ENCODE measurements at places on chromosomes 6 and 20.

DNA sequence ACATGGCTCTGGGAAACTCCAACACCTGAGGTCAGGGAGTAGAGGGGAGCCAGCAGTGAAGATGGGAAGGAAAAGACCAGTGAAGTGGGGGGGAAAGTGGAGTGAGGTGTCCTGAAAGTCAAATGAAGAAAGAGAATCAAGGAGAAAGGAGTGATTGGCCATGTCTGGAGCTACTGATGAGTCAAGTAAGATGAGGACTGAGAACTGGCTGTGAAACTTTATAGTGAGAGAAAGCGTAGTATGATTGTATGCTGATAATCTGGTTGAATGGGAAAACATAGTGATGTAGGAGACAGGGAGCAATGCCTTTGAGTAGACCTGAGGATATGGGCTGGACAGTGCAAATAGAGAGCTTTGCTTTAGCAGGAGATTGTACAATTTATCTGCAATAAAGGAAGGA lies 183.6 kb upstream of the GMDS start:
- H3K36me3 ChIP-seq = no peaks in the 10 kb centered on the region
- H3K27me3 ChIP-seq = no peaks in the 10 kb centered on the region
- no peaks in the 10 kb centered on the region for H3K4me1 ChIP-seq
- no peak for DNase-seq
- no peak overlapping the region for H3K27ac ChIP-seq

GRCh38 chr20:1888796-1889463 lies 6.3 kb upstream of the SIRPA start:
- H3K27me3 ChIP-seq = no peaks in the 10 kb centered on the region
- no peak overlapping the region for H3K4me3 ChIP-seq
- no peak for DNase-seq
- H3K4me1 ChIP-seq = no peaks in the 10 kb centered on the region

DNA sequence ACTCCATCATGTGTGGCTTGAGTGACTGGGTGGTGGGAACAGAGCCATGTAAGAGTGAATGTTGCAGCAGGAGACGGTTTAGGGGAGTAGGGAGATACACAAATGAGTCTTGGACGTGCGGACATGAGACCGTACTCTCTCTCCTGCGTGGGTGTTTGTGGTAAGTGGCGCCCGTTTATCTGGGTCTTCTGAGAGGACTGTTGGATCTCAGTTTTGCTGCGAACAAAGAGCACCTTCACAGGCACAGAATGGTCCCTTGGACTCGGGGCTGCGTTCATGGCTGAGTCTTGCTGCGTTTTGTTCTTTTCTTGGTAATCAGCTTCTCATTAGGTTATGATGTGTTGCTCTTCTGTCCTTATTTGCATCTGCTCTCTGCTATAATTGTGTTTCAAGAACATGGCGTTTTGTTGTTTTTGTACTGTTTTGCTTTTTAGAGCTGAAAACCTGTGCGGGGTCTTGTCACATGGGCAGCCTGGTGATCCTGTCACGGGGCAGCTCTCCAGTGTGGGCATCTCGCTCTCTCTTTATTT lies 28.5 kb downstream of the STK35 start:
- peaks cover 9% of the 10 kb centered on the region for H3K4me1 ChIP-seq
- no peaks in the 10 kb centered on the region for H3K36me3 ChIP-seq
- H3K27ac ChIP-seq = no peak overlapping the region
- DNase-seq = no peak
- H3K27me3 ChIP-seq = no peaks in the 10 kb centered on the region
- H3K4me3 ChIP-seq = no peak overlapping the region

GRCh38 chr6:146917182-146917581 lies 287.0 kb upstream of the STXBP5 start:
- no peaks in the 10 kb centered on the region for H3K27me3 ChIP-seq
- H3K4me3 ChIP-seq = no peak overlapping the region
- no peak overlapping the region for H3K27ac ChIP-seq

DNA sequence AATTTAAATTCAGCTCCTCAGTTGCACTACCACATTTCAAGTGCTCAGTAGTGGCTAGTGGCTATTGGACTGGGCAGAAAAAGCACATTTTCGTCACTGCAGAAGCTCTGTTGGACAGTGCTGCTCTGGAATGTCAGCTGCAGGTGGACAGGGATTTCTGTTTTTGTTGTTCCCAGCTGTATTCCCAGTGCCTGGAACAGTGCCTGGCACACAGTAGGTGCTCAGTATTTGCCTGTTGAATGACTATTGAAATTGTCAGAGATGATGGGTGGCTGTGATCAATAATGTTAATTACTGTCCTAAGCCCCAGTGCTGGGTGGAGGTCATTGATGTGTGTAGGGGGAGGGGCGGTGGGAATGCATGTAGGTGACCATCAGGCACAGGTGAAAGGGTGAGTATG lies 5.5 kb downstream of the CLPSL1 start:
- no peaks in the 10 kb centered on the region for H3K36me3 ChIP-seq
- no peak overlapping the region for H3K27ac ChIP-seq
- no peaks in the 10 kb centered on the region for H3K27me3 ChIP-seq
- no peak overlapping the region for H3K4me3 ChIP-seq

DNA sequence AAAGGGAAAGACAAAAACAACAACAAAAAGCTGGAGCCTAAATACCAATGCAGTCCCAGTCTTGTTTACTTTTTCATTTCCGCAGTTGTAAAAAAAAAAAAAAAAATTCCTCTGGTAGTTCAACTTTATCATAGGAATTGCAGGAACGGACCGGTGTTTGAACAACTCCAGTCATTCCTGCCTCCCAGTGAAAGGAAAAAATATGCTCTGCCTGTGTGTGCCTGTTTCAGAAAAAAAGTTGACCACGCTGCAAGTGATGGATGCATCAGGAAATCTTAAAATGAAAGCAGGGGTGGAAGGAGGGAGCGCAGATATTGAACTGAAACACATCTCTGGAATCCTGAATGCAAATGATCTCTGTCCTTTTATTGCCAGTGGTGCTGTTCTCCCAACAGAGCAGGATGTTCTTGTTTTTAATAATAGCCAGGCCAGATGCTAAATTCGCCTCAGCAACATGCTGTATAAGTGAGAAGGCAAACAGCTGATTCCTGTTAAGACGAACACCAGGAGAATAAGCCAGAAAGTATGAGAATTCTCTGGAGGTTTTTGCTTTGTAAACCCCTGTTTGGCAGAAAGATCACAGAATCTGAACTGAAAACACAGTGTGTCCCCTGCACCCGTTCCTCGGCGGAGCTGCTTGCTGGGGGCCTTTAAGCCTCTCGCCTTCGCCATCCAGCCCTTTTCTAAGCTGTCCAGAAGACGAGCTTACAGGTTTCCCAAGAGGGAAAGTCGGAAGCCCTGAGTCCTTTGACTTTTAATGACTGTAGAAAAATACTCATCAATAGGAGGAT lies 178.4 kb upstream of the SUPT3H start:
- no peaks in the 10 kb centered on the region for H3K36me3 ChIP-seq
- H3K27ac ChIP-seq = no peak overlapping the region
- no peaks in the 10 kb centered on the region for H3K4me1 ChIP-seq
- H3K27me3 ChIP-seq = no peaks in the 10 kb centered on the region
- H3K4me3 ChIP-seq = peak overlapping the region; percentile 36
- DNase-seq = no peak

DNA sequence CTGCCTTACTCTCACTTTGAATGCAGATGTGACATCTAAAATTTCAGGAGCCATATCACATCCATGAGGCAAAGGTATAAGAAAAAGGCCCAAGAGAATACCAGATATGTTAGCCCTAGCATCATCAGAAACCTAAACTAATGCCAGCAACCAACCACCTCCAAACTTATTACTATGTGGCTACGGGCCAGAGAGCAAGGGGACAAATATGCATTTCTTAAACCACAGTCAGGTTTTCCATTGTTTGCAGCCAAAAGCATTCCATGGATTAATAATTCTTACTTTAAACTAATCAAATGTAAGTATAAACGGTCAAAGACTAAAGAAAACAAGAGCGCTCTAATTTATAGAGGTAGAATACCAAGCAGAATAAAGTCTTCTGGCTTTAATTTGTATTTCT lies 84.7 kb downstream of the TASP1 start:
- no peak overlapping the region for H3K27ac ChIP-seq
- DNase-seq = no peak
- no peaks in the 10 kb centered on the region for H3K27me3 ChIP-seq
- H3K4me1 ChIP-seq = no peaks in the 10 kb centered on the region
- no peak overlapping the region for H3K4me3 ChIP-seq

DNA sequence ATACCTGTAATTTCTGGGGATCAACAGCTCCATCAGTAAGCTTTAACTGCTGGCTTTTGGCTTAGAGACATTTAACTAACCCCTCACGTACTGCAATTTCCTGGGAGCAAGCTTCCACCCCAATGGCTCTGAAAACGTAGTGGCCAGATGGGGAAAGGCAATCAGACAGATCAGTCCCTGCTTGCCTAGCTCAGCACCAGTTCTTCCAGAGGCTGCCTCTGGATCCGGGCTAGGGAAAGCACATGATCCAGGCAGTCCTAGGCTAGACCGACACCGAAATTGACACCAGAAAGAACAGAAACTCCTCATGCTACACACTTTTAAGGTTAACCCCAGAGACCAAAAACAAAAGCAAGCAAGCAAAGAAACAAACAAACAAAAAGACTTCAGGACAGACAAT lies 13.3 kb downstream of the PREP start:
- no peak overlapping the region for H3K27ac ChIP-seq
- no peak for DNase-seq
- H3K27me3 ChIP-seq = no peaks in the 10 kb centered on the region
- peaks cover 5% of the 10 kb centered on the region for H3K36me3 ChIP-seq

DNA sequence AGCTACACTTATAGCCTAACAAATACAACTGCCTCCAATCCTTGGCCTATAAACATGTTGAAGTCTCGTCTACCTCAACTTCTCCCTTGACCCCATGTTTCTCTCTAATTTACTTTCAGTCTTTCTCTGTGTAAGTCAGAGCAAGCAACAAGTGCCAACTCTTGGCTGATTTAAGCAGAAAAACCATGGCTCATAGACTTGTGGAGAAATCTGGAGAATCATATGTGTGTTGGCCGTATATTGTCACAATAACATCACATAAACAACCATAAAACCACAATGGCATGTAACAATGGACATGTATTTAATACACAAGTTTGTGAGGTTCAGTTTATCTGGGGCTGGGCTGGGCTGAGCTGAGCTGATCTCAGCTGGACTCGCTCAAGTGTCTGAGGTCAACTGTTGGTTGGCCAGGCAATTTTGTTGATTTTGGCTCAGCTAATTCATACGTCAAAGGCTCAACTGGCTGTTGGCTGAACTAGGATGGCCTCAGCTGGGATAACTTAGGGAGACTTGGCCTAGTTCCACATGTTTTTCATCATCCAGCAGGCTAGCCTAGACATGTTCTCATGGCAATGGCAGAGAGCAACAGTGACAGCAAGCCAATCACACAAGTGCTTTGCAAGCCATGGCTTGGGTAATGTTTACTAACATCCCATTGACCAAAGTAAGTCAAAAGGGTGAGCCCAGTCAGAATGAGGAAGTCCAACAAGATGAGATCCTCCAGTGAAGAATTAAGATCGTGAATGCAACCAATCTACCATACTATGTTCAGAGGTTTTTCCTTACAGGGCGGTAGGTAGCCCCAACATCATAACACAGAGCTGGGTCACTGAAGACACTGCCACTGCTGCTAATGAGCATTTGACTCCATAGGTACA lies 12.9 kb upstream of the TBC1D22B start:
- no peaks in the 10 kb centered on the region for H3K27me3 ChIP-seq
- H3K36me3 ChIP-seq = no peaks in the 10 kb centered on the region
- no peak overlapping the region for H3K4me3 ChIP-seq
- peaks cover 9% of the 10 kb centered on the region for H3K4me1 ChIP-seq
- H3K27ac ChIP-seq = peak overlapping the region; percentile 90

GRCh38 chr6:47134476-47135189 lies 92.5 kb upstream of the ADGRF1 start:
- H3K4me1 ChIP-seq = no peaks in the 10 kb centered on the region
- no peak overlapping the region for H3K4me3 ChIP-seq
- H3K27ac ChIP-seq = no peak overlapping the region
- no peak for DNase-seq

DNA sequence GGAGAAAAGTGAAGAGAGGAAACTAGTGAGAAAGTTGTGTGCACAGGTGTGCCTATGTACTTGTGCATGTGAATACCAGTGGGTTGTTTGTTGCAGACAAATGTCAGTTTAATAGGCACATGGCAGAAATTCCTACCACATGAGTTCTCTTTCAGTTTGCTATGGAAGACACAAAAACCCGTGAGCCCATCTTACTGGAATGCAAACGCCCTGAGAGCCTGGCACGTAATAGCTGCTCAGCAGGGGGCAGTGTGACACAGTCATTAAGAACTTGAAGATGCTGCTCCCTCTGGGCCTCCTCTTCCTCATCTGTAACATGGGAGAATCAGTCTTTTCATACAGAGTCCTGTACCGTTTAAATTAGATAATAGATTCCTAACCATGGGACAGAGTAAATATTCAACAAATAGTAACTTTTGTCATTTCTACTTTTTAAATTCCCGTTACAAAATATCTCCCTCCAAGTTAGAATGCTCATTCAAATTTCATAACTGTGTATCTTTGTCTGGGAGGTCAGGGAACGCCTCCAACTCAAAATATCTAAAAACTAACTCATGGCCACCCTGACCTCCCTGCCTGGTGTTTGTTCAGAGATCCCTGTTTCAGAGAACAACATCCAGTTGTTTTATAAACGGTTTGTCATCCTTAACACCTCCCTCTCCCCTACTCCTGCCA lies 802.9 kb downstream of the MAFB start:
- peak; percentile 14 for DNase-seq
- H3K4me1 ChIP-seq = no peaks in the 10 kb centered on the region
- no peak overlapping the region for H3K4me3 ChIP-seq
- H3K27me3 ChIP-seq = no peaks in the 10 kb centered on the region

DNA sequence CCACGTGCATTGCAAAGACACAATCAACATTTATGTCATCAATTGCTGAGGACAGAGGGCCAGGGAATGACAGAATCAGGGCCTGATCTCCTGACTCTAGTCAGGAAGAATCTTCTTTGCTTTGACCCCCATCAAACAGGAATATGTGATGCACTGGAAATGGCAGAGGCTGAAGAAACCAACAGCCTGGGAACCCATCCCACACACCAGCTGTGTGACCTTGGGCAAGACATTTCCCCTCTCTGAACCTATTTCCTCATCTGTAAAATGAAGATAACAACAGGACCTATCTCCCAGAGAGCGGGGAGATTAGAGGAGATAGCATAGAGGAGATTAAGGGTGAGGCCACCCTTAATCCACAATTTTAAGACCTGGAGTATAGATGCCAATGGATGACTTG lies 1.5 kb downstream of the HNF4A start:
- no peak overlapping the region for H3K4me3 ChIP-seq
- H3K4me1 ChIP-seq = no peaks in the 10 kb centered on the region
- H3K27me3 ChIP-seq = no peaks in the 10 kb centered on the region
- DNase-seq = no peak
- no peak overlapping the region for H3K27ac ChIP-seq

All from ascending aorta (tissue), 2 donors.